Posterior cingulate gyrus (tissue), 11 donors: ENCODE measurements at places on chromosomes 2 and 18.

DNA sequence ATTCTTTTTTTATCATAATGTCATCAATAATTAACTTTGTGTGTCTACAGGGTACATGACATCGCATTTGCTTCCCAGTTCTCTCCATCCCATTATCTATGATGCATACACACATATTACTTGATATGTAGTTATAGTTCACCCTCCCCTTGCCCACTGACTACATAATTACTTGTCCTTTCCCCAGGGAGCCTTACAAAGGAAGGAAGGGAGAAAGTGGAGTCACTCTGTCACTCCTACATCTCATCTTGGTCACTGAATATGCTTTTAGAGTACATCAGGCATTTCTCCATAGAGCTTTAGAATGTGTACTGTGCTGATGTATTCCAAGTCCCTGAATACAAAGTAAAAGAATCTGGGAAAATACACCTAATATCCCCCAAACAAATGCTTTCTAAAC is 6.0 kb upstream of the DTNA start:
- DNase-seq: no peak

DNA sequence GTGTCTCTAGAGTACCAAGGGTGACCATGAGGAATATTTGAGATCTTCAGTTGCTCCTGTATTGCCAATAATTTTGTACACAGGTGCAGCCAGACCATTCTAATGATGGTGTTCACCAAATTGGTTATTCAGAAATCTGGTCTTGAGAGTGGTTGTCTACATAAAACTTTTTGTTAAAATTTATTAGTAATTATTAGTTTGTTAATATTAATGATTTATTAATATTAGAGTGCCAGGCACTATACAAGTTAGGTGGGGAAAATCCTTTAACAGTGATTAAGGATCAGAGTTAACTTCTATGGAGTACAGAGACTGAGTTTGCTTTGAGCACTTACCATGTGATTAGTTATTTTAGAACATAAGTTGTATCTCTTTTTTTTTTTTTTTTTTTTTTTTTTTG is 9.0 kb downstream of the EIF5B start:
- DNase-seq: no peak

- no peak for DNase-seq
Measured at GRCh38 chr2:238689871-238690389, 158.0 kb upstream of the TWIST2 start.

DNA sequence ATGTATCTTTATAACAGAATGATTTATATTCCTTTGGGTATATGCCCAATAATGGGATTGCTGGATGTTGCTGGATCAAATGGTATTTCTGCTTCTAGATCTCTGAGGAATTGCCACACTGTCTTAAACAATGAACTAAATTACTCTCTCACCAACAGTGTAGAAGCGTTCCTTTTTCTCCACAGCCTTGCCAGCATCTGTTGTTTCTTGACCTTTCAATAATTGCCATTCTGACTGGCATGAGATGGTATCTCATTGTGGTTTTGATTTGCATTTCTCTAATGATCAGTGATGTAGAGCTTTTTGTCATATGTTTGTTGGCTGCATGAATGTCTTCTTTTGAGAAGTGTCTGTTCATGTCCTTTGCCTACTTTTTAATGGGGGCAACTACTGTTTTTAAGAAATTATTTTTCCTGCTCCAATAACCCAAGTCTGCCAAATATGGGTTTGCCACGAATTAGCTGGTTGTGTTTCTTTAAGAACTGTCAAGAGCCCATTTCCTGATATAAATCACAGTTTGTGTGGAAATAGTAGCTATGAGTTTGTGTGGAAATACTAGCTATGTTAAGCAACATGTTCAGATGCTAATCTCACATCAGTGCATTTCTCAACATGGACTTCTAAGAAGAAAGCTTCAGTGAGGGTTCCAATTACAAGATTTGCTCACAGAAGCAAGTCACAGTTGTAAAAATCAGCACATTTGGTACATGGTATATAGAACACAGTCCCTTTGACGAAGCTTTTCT is 259.4 kb downstream of the ANAPC1 start:
- no peak for DNase-seq

DNA sequence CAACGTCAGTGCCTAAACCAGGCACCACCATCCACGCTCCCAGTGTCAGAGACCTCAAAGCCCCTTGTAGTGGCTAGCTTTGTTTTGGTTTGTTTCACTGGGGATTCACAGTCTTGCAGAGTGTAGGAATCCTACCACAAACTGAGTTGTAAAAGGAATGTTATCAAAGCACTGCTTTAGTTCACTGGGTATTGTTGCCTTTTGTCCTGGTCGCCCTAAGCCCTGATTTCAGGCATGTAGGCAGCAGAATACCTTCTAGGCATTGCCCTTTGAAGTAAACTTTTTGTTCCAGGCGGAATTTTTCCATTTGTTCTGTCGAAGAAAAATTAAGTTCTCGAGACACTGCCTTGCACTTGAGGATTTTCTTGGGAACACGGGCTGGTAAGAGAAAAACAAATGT is 29.4 kb downstream of the PTMA start:
- no peak for DNase-seq

GRCh38 chr2:142875010-142875409 is 2.5 kb upstream of the KYNU start:
- DNase-seq: no peak

DNA sequence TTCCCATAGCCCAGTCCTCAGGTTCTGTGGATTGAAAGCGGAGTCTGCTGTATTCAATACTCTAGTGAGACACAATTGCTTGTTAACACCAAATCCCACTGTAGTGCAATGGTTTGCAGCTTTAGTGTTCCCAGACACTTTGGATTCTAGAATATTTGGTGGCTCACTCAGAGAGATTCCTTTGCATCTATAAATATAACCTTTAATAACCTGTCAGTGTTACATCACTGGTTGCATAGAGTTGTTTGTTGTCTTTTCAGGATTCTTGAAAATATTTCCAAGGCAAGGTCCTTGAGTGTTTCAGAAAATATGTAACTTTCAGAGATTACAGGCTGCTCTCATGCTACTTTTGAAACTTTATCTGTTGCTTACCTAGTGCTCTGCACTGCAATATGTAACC is 157.5 kb downstream of the ZEB2 start:
- DNase-seq: no peak

DNA sequence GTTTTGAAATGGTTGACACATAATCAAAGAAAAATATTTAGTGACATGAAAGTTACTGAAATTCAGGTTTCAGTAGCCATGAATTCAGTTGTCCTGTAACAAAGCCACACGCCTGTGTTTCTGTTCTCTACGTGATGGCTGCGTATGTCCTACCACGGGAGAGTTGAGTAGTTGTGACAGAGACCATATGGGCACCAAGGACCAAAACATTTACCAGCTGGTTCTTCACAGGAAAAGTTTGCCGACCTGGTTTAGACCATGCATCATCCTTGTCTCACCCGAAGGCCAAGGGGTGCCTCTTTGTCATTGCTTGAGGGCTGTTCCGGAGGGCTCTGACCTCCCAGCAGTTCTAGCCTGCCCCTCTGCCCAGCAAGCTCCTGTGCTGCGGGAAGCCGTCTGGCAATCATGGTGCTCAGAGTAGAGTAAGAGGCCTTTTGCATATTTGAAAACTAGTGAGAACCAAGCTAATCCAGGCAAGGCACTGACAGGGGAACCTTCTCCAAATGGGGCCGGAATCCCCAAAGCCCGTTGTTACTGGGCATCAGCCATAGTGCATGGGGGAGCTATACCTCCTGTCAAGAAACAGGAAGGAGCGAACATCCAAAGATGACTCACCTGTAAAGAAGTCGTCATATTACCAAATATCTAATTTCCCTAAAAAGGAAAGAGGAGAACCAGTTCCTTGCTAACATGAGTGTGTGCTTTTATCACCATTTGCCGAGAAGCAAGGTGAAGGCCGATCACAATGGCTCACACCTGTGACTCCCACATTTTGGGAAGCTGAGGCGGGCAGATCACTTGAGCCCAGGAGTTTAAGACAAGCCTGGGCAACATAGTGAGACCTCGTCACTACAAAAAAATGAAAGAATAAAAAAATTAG is 92.6 kb upstream of the RAB12 start:
- DNase-seq: no peak

DNA sequence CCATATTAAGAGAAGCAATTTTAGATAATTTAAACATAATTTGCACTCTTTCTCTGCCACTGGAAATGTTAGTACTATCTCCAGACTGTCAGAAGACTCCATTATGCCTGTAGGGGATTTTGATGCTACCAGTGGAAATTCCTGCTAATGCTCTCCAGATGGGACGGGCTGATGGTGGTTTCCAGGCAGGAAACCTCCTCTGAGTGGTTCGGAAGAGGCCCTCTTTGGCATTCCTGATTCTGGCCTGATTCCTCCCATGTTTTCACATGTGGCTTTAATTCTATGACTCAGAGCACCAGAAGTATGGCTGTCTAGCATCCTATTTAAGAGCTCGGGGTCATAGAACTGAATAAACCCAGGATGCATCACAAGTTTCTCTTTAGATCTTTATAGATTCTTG is 70.9 kb upstream of the ST6GAL2 start:
- DNase-seq: no peak

DNA sequence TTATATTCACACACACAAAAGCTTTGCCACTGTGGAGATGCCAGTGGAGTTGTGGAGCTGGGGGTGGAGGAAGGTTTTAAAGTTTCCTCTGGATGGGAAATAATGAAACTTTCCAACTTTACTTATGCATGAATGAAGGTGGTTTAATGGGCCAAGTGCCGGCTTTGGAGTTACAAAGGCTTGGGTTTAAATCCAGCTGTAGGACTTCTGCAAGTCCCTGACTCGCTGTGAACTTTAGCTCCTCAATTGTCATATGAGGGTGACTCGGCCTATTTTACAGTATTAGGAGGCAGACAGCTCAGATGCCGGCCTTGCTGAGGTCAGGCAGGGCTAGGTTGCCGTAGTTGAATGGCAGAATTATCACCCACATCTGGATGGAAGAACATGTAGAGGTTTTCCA is 415.8 kb upstream of the TRIB2 start:
- DNase-seq: no peak

GRCh38 chr2:138600732-138601457 is 99.3 kb downstream of the SPOPL start:
- no peak for DNase-seq

DNA sequence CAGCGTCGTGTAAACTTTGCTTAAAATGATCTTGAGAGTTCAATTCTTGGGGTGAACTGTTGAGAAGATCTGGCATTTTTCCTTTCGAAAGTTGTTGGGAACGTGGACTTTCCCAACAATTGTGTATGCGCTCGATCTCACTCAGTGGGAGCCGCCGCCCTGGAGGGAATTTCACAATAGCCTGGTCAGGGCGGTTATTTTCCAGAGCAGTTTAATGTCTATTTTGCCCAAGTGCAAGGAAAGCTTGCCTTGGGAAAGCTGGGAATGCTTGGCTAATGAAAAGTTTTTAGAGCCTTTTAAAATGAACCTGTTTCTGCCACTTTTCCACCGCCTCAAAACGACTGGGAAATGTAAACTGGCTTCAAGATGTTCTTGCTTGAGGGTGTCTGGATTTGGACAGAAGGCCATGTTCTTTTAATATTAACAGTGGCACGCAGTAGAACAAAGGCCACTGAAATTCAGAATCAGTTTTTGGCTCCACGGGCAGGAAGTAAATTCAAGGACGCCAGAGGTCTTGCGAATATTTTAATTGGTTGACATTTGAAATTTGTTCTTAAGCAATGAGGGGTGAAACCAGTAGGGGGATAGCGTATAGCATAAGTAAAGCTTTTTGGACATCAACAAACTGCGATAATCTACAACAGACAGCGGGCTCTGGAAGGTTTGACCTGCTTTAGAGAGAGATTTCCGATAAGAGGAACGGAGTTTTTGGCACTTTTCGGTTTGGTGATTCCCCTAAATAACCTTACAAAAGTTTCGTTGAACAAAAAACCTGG is 1.2 kb downstream of the CFLAR start:
- DNase-seq: peak; percentile 37

- no peak for DNase-seq
Measured at GRCh38 chr2:24121469-24121868, 1.7 kb downstream of the PFN4 start.

DNA sequence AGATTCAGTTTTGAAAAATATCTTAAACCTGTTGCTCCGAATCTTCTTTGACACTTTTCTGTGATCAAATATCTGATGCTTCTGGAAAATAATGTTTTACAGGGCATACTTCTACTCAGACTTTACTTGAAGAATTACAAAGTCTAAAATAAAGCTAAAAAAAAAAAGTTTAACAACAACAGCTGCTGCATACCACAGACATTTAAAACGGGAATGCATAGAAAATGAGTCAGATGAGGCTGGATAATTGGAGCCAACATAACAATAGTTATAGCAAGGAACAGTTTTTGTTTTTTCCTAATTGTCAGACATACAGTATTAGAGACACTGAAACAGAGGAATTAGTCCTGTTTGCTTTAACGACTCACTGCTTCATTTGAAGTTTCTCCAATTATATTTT is 1090.2 kb downstream of the SUCLG1 start:
- DNase-seq: no peak

DNA sequence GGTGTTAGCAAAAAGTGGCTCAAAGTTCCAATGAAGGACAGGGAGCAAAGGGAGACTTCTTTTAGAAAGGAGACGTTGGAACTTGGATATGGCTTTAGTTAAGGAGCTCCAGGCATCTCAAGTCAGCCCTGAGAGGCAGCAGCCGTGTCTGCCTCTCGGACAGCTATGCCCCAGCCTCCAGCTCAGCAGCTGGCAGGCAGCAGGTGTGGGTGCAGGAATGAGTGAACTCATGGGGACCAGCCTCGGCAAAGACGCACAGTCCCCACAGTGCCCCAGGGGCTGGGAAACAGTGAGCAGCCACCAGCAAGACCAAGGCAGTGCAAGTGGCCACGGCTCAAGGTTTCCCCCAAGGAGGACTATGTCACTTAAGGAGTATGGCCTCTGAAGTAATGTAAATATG is 1.6 kb upstream of the LRRFIP1 start:
- DNase-seq: no peak

- DNase-seq: no peak
Measured at GRCh38 chr2:190119923-190120590, 57.5 kb upstream of the MSTN start.

DNA sequence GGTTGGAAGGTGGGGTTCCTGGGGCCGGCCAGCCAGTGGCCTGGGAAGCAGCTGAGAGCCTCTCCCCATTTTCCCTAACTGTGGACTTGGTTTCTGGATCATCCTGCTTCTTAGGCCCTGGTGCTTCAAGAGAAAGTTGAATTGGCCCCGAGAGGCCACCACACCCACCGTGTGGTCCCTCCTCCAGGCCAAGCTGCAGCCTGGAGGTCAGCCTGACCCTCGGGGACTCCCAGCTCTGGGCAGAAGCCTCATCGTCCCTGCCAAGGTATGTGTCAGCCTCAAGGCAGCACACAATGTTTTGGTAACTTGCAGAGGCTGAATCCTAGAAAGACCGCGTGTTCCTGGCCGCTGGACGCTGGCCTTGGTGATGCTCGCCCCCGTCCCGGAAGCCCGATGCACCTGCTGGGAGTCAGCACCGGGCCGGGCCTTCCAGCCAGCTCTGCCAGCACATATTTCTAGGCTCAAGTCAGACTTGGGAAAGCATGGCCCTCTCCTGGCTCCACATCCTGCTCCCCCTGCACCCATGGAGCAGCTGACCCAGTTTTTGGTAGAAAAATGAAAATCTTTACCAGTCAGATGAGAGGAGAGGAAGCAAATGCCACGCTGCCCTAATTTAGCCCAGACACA is 72.6 kb downstream of the ACTR2 start:
- DNase-seq: no peak

- DNase-seq: no peak
Measured at GRCh38 chr2:176843208-176843607, 369.4 kb upstream of the HNRNPA3 start.
